ENCODE measurements at places on chromosomes 2 and 18. TPM values are rescaled to one million over a fixed set of nuclear protein-coding genes. Genes with fewer than 3 reads are reported as not detected.

ALKAL2 gene
- total RNA-seq: 0.22 TPM

SLC19A3 gene
- 2.3 TPM for total RNA-seq

GALNT14 gene
- not detected for total RNA-seq

PMAIP1 gene
- total RNA-seq: 2.1 TPM

ALK gene
- not detected for total RNA-seq

GRCh38 chr2:142180820-142181533 lies 50.2 kb upstream of the LRP1B start:
- H3K27me3 ChIP-seq: no peaks in the 10 kb centered on the region
- H3K36me3 ChIP-seq: no peaks in the 10 kb centered on the region
- no peak overlapping the region for H3K27ac ChIP-seq
- H3K4me3 ChIP-seq: no peak overlapping the region

- H3K27me3 ChIP-seq: no peaks in the 10 kb centered on the region
- H3K27ac ChIP-seq: no peak overlapping the region
- H3K36me3 ChIP-seq: no peaks in the 10 kb centered on the region
- H3K4me3 ChIP-seq: no peak overlapping the region
- H3K4me1 ChIP-seq: no peaks in the 10 kb centered on the region
- no peak for DNase-seq
These were observed 18.9 kb upstream of the SLC38A11 start for GRCh38 chr2:164974221-164974620.

DNA sequence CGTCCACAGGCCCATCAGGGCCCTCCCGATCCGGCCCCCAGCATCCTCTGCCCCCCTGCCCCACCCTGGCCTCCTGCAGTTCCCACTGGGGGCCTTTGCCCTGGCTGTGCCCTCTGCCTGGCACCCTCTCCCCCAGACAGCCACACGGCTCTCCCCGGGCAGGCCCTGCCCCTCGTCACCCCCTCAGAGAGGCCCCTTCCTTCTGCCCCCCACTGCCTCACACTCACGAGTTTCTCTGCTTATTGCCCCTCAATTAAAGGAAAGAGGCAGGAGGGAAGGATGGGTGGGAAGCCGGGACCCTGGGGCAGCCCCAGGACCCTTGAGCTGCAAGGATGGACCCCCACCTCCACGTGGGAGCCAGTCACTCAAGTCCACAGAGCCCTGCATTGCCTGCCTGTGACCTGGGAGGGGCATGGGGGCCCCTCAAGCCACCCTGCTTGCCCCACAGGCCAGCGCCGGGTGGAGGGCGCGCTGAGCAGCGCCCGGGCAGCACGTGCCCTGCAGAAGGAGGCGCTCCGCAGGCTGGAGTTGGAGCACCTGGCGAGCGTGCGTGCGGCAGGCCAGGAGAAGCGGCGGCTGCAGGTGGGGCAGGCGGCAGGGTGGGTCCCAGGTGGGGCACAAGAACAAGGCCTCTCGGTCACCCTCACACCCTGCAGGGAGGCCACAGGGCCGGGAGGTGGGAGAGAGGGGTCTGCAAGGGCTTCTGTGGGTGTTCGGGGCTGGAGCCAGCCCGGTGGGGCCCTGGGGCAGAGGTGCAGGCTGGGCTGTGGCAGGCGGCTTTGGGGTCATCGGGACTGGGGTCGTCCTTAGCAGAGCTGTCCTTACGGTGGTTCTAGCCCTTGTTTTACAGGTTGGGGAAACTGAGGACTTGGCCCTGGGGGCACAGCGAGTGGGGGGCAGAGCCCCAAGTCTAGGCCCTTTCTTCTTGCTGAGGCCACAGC lies 30.5 kb upstream of the SNED1 start:
- H3K27me3 ChIP-seq: peaks cover 27% of the 10 kb centered on the region
- no peak overlapping the region for H3K4me3 ChIP-seq
- peaks cover 73% of the 10 kb centered on the region for H3K4me1 ChIP-seq
- DNase-seq: no peak
- no peaks in the 10 kb centered on the region for H3K36me3 ChIP-seq

GRCh38 chr2:108612153-108612513 lies 77.9 kb downstream of the LIMS1 start:
- H3K4me3 ChIP-seq: no peak overlapping the region
- no peak for DNase-seq
- H3K27me3 ChIP-seq: no peaks in the 10 kb centered on the region
- H3K36me3 ChIP-seq: no peaks in the 10 kb centered on the region
- no peak overlapping the region for H3K27ac ChIP-seq

DNA sequence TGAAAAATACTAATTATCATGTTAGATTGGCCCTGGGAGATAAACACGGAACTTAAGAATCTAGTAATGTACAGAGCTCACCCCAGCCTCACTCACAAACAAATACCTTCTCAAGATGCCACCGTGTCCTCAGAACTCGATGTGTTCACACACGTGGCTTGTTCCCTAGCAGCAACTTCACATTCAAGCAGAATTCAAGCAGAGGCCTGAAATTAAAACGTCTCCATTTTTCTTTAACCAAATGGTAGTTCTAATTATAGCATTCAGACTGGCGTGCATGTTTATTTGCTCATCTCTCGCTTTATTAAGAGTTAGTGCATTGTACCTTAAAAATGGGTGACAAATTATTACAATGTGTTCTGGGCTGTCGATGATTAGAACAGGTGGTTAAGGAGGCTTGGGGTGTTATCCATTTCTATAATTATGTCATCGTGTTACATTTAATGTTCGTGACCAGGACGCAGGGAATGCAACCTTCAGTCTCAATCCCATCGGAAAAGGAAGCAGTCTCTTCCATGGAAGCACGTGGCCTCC lies 57.3 kb upstream of the SLC66A3 start:
- no peaks in the 10 kb centered on the region for H3K36me3 ChIP-seq
- peaks cover 5% of the 10 kb centered on the region for H3K27me3 ChIP-seq
- H3K4me3 ChIP-seq: no peak overlapping the region
- DNase-seq: no peak
- H3K4me1 ChIP-seq: no peaks in the 10 kb centered on the region

- no peaks in the 10 kb centered on the region for H3K4me1 ChIP-seq
- no peak overlapping the region for H3K27ac ChIP-seq
- no peaks in the 10 kb centered on the region for H3K36me3 ChIP-seq
- no peak overlapping the region for H3K4me3 ChIP-seq
- DNase-seq: no peak
These were observed 6.9 kb downstream of the CD8A start for GRCh38 chr2:86783615-86784339.

DNA sequence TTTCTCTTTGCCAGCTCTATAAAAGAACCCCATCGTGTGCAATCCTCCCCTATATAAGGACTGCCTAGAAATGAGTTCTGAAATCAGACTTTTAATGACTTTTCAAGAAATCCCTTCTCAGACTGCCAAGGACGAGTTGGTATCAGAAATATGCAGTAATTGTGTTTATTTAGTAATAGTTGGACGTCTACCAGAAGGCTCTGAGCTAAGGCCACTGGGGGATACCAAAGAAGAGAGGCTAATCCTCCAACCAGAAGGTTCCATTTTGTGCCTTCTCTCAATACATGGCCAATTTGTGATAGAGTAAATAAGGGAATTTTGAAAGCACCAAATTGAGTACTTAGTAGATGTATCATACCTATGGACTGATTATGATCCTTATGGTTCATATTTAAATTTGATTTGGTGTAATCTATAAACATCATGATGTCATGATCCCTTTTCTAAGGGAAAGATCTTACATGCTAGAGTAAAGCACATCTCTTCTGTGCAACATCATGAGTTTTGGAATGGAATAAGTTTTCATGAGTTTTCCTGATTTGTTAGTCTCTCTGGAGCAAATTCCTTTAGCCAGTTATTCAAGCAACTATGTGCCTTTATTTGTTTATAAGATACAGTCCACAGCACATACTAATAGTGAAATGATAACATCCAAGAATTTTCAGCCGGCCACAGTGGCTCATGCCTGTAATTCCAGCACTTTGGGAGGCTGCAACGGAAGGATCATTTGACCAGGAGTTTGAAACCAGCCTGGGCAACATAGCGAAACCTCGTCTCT lies 82.2 kb upstream of the LTBP1 start:
- no peaks in the 10 kb centered on the region for H3K36me3 ChIP-seq
- H3K27ac ChIP-seq: no peak overlapping the region
- no peaks in the 10 kb centered on the region for H3K4me1 ChIP-seq
- no peak for DNase-seq

DNA sequence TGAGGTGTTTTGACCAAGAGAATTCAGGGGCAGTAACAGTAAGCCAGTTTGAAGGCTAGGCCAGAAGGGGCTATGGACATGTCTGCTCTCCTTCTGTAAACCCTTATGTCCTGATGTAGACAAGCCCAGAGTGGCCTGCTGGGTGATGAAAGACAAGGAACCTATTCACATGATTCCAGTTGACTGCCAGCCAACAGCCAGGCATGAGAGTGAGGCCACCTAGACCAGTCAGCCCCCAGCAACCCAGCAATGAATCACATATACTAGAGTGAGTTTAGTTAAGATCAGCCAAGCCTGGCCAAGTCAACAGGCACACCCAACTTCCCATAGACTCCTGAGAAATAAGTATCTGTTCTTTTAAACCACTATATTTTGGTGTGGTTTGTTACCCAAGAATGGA lies 1889.7 kb upstream of the CELF4 start:
- no peak overlapping the region for H3K27ac ChIP-seq
- no peaks in the 10 kb centered on the region for H3K27me3 ChIP-seq
- H3K36me3 ChIP-seq: no peaks in the 10 kb centered on the region

- peaks cover 24% of the 10 kb centered on the region for H3K36me3 ChIP-seq
- H3K27ac ChIP-seq: no peak overlapping the region
- no peaks in the 10 kb centered on the region for H3K4me1 ChIP-seq
- no peak for DNase-seq
- no peaks in the 10 kb centered on the region for H3K27me3 ChIP-seq
These were observed 80.8 kb downstream of the KCTD18 start for GRCh38 chr2:200428961-200429665.

- no peaks in the 10 kb centered on the region for H3K36me3 ChIP-seq
- no peak for DNase-seq
- peaks cover 21% of the 10 kb centered on the region for H3K27me3 ChIP-seq
- H3K4me3 ChIP-seq: no peak overlapping the region
- H3K27ac ChIP-seq: no peak overlapping the region
These were observed 13.9 kb upstream of the PAIP2B start for GRCh38 chr2:71240794-71241193.

GRCh38 chr18:59861009-59861408 lies 38.8 kb upstream of the PMAIP1 start:
- no peaks in the 10 kb centered on the region for H3K36me3 ChIP-seq
- H3K27ac ChIP-seq: no peak overlapping the region
- peaks cover 10% of the 10 kb centered on the region for H3K4me1 ChIP-seq
- no peaks in the 10 kb centered on the region for H3K27me3 ChIP-seq

DNA sequence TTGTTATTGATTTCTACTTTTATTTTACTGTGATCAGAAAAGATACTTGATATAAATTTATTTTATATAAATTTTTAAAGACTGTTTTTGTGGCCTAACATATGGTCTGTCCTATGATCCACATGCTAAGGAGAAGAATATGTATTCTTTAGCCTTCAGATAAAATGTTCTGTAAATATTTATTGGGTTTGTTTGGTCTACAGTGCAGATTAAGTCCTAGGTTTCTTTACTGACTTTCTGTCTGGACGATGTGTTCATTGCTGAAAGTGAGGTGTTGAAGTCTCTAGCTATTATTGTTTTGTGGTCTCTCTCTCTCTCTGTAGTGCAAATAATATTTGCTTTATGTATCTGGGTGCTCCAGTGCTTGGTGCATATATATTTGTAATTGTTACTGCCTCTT lies 30.1 kb downstream of the OXER1 start:
- no peaks in the 10 kb centered on the region for H3K36me3 ChIP-seq
- H3K27ac ChIP-seq: no peak overlapping the region

DNA sequence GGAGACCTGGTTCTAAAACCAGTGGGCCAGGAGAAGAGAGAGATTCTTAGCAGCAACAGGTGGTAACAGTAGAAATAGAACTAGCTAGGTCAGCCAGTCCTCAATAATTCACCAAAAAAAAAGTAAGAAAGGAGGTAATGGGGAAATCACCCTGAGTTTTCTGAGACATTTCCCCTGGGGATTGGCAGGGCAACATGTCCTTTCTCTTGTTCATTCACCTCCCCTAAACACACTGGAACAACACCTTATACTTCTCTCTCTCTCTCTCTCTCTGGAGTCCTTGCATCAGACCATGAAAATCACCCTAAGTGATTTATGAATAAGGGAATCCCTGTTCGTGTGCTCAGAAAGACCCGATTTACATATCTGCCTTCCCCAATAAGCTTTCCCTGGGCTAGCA lies 64.8 kb downstream of the COX7A2L start:
- H3K27ac ChIP-seq: no peak overlapping the region
- DNase-seq: no peak
- peaks cover 15% of the 10 kb centered on the region for H3K4me1 ChIP-seq
- H3K36me3 ChIP-seq: peaks cover 32% of the 10 kb centered on the region
- H3K27me3 ChIP-seq: no peaks in the 10 kb centered on the region
- H3K4me3 ChIP-seq: no peak overlapping the region

- H3K27ac ChIP-seq: no peak overlapping the region
- H3K27me3 ChIP-seq: no peaks in the 10 kb centered on the region
- no peaks in the 10 kb centered on the region for H3K4me1 ChIP-seq
- no peaks in the 10 kb centered on the region for H3K36me3 ChIP-seq
- no peak overlapping the region for H3K4me3 ChIP-seq
- no peak for DNase-seq
These were observed 14.7 kb upstream of the IKZF2 start for GRCh38 chr2:213166109-213166508.

DNA sequence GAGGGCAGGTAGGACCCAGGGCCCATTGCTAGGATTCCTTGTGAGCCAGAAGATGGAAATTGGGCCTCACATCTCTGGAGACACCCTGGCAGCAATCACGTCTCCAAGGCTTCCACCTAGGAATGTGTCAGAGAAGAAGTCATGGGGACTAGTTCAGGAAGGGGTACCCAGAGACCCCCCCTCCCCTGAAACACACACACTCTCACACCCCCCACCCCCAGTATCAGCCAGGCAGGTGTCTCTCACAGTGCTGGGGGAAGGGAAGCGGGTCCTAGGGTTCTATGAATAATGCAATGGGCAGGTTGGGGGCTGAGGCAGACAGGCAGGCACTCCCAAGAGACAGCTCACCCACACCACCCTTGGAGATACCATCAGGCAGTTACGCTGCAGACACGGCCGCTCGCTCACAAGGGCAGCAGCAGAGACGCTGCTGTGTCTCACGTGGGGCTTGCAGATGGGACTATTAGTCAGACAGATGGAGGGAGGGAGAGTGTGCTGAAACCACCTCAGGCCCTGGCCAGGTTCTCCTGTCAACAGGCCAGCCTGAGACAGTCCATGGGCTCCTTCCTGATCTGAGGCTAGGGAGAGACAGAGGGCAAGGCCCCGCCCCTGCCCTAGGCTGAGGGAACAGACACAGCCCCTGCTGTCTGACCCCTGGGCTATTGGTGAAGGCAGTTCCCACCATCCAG lies 134.6 kb downstream of the CYP26B1 start:
- DNase-seq: no peak
- H3K27me3 ChIP-seq: peaks cover 8% of the 10 kb centered on the region
- H3K4me1 ChIP-seq: no peaks in the 10 kb centered on the region
- H3K36me3 ChIP-seq: no peaks in the 10 kb centered on the region
- no peak overlapping the region for H3K4me3 ChIP-seq

DNA sequence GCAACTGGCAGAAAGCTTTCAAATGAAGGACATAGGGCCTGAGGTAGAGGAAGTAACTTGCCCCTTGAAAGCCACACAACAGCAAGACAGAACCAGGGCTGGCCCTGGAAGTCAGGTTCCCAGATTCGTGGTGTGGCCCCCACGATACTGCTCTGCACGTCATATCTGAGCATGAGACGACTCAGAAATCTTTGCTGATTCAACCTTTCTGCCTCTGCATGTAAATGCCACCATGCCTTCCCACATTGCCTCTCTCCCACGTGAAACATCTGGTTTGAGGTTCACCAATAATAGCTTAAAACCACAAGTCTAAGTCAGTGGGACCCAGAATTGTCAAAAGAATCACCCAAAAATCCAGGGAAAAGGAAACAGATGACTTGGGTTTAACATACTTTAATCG lies 214.0 kb upstream of the TRIB2 start:
- DNase-seq: no peak
- no peak overlapping the region for H3K27ac ChIP-seq
- H3K4me1 ChIP-seq: no peaks in the 10 kb centered on the region
- no peaks in the 10 kb centered on the region for H3K36me3 ChIP-seq
- H3K27me3 ChIP-seq: no peaks in the 10 kb centered on the region
